ENCODE measurements at places on chromosomes 6 and 20.

GRCh38 chr20:38674092-38674764 lies 50.1 kb upstream of the SLC32A1 start:
- no peak for DNase-seq

- DNase-seq, result no peak
Observed at GRCh38 chr6:63940056-63940455, 304.5 kb downstream of the PHF3 start.

- DNase-seq, result no peak
Observed at GRCh38 chr6:76124018-76124417, 51.6 kb upstream of the IMPG1 start.

DNA sequence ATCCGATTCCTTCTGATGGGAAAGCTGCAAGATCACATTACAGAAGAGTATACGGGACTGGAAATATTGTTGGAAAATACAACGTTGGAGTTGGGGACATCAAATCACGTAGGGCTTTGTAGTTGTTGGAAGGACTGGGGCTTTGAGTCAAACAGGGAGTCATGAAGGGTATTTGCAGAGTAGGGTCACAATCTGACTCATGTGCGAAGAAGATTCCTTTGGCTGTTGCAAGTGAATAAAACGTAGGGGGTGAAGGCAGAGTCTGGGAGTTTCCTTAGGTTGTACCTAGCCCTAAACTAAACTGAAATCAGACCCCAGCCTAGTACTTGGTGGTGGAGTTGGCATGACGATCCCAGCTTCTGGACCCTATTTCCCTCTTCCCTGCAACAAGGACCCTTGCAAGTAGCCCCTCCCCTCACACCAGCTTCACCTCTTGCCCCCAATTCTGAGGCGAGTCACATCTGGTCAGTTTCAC lies 32.3 kb downstream of the SNX5 start:
- DNase-seq, result no peak

DNA sequence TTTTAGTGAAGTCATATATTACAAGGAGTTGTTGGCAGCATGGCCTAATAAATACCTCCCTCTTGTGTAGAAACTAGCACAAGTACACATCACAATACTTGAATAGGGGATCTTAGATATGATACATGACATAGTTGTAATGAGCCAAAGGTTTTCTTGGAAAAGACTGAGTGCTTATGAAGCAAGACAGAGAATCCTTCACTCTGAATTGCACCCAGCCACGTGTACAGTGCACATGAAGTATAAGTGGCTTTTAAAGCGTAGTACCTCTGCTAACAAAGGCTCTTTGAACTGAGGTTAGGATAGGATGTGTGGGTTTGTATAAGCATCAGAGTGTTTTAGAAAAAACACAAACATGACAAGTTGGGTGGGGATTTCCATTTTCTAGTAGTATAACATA lies 145.5 kb upstream of the STMND1 start:
- no peak for DNase-seq

DNA sequence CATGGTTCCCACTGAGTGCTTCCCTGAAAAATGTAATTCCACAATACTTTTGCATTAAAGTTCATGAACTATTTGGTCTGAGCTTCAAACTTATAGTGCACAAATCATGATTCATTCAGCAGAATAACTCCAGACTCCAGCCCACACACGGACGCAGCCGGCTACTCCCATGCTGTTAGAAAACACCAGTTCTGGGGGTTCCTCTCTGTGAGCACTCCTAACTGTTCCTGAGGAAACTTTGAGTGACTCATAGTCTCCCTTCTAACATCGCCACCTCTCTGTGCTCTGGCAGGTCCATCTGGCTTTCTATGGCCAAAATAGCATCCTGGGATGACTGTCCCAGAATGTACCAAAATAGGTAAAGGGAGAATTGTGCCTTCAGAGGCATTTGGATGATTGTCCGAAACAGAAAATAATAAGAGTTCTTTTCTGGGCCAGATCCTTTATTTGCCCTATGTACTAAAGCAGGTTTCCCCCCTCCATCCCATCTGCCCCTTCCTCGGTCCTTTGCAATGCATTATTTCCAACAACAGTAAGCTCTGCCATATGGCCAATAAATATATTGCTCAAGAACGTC lies 32.3 kb upstream of the LY86 start:
- DNase-seq, result no peak

- no peak for DNase-seq
Observed at GRCh38 chr6:5674141-5674540, 332.6 kb downstream of the NRN1 start.

- DNase-seq, result no peak
Observed at GRCh38 chr20:32560482-32560988, 24.6 kb downstream of the NOL4L start.

- no peak for DNase-seq
Observed at GRCh38 chr6:159616456-159616855, 76.6 kb downstream of the SOD2 start.

GRCh38 chr6:147395158-147395557 lies 113.3 kb upstream of the SAMD5 start:
- no peak for DNase-seq

DNA sequence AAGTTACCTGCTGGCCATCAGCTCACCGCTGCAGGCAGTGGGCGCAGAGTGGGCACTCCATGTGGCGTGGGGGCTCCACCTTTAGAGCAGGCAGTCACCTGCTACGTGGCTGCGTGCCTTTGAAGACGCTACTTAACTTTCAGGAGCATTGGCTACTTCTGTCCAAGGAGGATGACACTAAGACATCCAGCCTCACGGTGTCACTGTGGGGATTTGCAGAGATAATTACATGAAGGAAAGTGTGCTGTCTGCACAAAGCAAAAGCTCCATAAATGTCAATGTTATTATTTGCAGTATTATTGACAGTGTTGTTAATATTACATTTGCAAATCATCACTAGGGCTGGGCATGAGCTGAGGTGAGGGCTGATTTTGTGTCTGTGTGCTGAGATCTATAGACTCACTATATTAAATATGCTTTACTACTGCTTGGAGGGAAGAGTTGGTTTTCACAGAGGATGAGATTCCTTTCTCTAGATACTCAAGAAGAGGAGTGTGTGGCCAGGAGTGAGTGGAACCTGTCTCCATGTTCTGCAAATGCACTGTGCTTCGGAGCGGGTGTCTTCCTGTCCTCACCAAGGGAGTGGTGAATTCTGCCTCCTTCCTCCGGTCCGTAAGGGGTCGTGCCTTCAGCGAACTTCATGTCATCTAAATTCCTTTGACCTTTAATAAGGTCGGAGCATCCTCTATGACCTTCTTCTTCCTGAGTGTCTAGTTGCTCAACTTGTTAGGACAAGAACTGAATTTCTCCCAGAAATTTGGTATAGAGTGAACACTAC lies 165.8 kb upstream of the SYNDIG1 start:
- DNase-seq, result no peak

DNA sequence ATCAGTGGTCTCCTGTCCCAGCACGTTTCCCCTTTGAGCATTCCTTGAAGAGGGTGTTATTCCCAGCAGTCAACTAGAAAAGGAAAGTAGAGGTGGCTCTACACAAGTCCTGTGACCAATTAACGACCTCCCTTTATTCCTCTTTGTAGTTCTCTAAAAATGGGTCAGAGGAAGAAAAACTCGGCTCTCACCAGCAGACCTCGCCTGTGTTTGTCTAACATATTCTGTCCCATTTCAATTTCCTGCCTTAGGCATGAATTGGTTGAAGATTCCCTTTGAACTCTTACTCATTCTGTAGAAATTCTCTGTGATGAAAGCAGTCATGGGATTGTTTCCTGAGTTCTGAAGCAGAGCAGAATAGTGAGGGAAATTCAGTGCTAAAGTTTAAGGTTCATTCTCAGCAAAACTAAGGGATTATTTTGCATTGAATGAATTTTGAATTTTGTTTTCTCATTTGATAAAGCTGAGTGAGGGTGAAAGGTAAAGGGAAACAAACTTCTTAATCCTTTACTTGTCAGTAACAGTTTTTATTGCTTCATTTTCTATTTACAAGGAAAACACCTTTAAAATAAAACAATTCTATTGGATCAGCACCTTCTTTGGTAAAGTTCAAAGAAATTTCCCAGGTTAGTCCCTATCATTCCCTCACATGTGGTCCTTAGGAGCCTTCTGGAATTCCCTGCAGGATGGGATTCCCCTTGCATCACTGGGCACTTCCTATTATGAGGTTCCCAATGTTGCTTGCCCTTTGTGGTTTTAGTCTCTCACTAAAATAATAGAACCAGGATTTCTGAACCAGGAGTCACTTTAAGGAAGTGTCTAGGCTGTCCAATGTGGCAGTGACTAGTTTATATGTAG lies 105.8 kb downstream of the SLX4IP start:
- peak; percentile 77 for DNase-seq

DNA sequence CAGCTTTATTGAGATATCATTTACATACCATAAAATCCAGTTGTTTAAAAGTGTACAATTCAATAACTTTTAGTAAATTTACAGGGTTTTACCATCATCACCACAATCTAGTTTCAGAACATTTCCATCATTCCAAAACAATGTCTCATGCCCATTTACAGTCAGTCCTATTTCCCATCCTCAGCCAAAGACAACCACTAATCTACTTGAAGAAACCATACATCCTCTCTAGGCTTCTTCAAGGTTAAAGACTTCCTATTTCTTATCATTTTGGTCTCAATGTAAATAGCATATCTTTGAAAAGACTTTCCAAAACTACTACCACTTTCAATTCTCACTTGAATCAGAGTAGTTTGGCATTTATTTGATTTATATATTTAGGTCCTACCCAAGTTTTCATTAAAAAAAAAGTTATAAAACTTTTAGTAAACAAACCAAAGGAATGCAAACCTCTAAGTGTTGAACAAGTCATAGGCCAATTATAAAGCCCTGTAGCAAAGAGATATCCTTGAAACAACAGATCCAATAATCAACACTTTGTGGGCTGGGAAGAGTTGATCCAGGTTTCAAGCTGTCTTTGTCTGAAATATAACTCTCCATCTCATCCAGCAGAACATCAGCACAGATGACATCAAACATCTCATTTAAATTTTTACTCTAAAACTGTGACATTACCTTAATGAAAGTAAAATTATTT lies 211.3 kb upstream of the RUNX2 start:
- no peak for DNase-seq

DNA sequence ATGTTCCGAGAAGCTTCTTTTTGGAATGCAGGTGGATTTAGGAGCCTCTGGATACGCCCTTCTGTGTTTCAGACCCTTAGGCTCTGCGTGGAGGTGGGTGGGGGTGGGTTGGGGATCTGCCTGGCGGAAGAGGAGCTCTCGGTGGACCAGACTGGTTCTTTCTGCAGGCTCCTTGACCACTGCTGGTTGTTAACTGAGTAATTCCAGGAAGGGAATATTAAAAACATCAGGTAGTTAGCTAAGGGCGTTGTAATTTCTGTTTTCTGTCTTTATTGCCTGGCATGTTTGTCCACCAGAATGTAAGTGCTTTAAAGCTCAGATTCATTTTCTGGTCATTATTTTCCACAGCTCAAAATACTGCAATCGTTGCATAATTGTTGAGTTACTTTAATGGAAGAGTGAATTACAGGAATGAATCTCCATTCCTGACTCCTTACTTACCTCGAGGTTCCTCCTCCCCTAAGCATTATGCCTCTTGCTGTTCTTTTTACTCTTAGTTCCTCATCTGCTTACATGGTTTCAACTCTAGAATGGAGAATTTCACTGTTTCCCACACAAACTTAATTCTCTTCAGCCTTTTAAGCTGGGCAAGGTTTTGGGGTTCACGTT lies 5.9 kb downstream of the CDYL start:
- DNase-seq, result no peak

DNA sequence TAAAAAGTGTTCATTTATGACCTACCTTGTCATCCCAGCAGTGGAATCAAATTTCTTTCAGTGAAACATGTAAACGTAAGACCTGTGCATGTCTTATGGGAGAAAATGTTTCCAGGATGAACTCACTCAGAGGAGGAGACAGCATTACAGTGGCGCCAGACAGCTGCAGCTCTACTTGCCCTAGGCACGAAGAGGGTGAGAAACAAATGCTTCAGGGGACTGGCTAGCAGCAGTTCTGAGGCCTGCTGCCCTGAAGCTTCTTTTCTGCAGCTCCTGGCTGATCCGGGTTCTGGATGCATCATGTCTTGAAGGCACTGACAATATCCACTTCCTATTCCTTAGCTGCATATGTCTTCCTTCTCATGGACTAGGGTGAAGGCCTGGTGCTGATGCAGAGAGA lies 120.2 kb downstream of the QRSL1 start:
- no peak for DNase-seq

- no peak for DNase-seq
Observed at GRCh38 chr6:491233-491632, 99.7 kb downstream of the IRF4 start.
